GM03348 (cell line): ENCODE measurements at places on chromosomes 2 and 18.

- no peak for DNase-seq
Observed at GRCh38 chr2:3243804-3244203, 133.8 kb downstream of the EIPR1 start.

DNA sequence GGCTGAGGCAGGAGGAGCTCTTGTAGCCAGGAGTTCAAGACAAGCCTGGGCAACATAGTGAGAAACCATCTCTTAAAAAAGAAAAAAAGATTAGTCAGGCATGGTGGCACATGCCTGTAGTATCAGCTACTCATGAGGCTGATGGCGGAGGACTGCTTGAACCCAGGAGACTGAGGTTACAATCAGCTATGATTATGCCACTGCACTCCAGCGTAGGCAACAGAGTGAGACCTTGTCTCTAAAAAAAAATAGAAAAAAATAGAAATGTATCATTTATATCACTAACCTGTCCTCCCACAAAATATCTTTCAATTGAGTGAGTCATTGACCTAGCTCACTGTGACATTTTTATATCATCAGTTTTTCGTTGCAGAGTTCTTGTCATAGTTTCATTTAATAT, 152.5 kb downstream of the DTNA start:
- DNase-seq: no peak

GRCh38 chr2:172888714-172889669, 153.3 kb downstream of the RAPGEF4 start:
- no peak for DNase-seq

DNA sequence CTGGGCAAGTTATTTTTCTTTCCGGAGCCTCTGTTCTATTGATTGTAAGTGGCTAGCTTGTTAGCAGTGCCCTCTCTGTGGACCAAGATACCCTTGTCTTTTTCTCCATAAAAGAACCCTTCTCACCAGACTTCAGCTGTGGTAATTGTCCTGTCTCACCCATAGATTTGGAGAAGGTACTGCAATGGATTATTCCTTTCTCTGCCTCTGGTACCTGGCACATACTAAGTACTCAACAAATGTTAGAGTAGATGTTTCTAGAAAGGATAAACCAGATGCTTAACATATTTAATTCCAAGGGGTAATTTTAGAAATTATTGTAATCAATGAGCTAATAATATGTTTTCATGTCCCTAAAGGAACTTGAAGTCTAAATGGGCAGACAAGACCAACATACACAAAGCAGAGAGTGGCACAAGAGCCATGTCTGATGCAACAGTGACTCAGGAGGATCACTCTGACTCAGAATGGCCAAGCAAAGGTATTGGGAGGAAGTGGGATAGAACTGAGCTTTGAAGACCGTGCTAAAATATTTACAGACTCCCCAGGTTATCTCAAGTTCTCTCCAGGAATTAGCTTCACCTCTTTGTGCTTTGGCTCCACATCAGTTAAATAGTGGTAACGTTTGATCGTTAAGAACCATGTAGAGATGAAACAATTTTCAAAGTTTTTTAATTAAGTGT, 129.7 kb upstream of the OSR1 start:
- peak; percentile 19 for DNase-seq

GRCh38 chr18:75257605-75258004, 47.0 kb downstream of the TSHZ1 start:
- DNase-seq: no peak

GRCh38 chr2:100453853-100454252, 16.4 kb upstream of the NMS start:
- no peak for DNase-seq

- DNase-seq: no peak
Observed at GRCh38 chr2:59905731-59906130, 647.7 kb downstream of the BCL11A start.

- DNase-seq: no peak
Observed at GRCh38 chr2:128169497-128169896, 78.5 kb downstream of the UGGT1 start.

GRCh38 chr2:62152000-62152399, 43.9 kb upstream of the B3GNT2 start:
- DNase-seq: no peak

GRCh38 chr18:36387310-36387709, 89.8 kb downstream of the FHOD3 start:
- no peak for DNase-seq

- no peak for DNase-seq
Observed at GRCh38 chr2:233352141-233352842, 2.0 kb upstream of the DGKD start.

DNA sequence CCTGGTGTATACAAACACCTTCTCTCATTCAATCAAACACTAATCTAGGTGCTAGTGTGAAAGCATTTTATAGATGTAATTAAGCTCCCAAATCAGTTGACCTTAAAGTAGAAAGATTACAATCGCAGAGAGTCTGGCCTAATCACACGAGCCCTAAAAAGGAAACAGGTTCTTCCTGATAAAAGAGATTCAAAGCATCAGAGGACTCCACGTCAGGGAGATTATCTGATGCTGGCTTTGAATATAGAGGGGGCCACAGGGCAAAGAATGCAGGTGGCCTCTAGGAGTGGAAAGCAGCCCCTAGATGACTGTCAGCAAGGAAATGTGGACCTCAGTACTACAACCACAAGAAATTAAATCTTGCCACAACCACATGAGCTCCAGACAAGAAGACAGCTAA, 28.2 kb upstream of the ZC3H15 start:
- no peak for DNase-seq

- peak; percentile 87 for DNase-seq
Observed at GRCh38 chr2:237264480-237265219, 149.3 kb downstream of the COL6A3 start.

- no peak for DNase-seq
Observed at GRCh38 chr2:109368798-109369197, 239.8 kb downstream of the SH3RF3 start.

DNA sequence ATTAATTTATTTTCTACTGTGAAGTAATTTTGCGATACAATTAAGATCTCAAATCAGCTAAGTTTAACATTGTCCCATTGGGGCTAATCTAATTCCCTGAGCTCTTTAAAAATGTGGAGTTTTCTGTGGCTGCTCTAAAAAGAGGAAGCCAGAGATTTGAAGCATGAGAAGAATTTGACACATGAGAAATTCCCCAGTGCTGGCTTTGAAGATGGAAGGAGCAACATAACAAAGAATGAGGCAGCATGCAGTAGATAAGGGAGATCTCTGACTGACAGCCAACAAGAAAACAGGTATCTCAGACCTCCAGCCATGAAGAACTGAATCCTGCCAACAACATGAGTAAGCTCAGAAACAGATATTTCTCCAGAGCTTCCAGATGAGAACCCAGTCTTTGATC, 308.4 kb downstream of the ZNF804A start:
- DNase-seq: no peak

DNA sequence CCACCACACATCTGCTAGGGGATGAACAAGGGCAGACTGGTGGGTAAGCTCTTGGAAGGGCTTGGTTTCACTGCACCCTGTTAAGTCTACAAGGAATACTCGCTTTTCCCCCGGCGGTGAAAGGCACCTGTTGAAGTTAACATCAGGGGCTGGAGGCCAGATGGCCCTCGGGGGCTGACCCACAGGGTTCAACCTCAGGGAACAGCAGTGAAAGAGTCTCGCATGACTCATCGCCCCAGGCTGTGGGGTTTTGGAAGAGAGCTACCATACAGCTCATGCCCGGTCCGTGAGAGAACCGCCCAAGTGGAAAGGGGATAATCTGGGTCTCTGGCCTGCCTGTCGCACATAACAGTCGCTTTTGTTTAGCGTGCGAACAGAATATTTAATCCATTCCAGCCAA, 748.0 kb downstream of the DPP10 start:
- no peak for DNase-seq

DNA sequence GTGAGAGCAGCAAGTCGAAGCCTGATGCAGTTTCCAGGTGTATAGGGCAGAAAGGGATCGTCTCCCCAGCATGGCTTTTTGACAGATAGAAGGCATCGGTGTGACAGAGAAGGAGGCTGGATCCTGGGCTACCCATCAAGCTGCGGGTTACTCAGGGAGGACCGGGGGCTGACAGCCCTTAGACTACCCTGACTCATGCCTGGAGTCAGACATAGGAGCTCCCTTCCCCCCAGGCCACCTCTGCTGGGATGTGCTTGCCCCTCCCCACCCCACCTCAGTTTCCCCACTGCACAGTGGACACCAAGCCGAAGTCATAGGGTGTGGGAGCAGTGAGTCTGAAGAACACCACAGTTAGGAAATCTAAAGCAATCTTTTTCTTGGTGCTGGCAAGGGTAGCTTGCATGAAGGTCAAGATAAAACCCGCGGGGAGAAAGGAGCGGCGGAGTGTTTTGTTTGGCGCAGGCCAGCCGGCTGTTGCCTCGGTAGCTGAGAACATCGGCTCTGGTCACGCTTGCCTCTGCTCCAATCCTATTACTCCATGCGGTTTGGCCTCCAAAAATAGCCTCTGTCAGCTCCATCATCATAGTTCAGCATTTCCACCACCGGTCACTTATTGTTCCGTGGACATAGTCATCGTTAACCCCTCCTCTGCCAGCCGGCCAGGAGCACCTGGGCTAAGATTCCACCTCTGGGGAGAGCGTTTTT, 169.2 kb upstream of the GLI2 start:
- DNase-seq: no peak
